PC-9 (cell line): ENCODE measurements at places on chromosomes 7 and 10.
A peak's percentile ranks its signal among the peaks of the same experiment; 100 is the strongest.

DNA sequence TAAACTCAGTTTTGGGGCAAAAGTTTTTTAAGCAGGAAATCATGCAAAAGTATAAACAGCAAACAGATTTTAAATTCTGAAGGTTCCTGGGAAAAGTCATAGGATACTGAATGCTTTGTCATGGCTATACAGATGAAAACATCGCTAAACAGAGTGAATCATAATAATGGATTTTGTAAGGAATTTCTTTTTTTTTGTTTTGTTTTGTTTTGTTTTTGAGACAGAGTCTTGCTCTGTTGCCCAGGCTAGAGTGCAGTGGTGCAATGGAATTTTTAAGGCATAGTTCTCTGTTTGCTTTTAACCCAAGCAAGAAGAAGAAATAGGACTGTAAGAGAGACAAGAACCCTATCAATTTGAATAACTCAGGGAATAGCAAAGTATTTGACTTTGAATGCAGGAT is 285.3 kb downstream of the NRG3 start:
- no peaks in the 10 kb centered on the region for H3K4me1 ChIP-seq
- no peak overlapping the region for H3K4me3 ChIP-seq
- H3K27ac ChIP-seq = no peak overlapping the region
- no peak for DNase-seq
- no peaks in the 10 kb centered on the region for H3K27me3 ChIP-seq

DNA sequence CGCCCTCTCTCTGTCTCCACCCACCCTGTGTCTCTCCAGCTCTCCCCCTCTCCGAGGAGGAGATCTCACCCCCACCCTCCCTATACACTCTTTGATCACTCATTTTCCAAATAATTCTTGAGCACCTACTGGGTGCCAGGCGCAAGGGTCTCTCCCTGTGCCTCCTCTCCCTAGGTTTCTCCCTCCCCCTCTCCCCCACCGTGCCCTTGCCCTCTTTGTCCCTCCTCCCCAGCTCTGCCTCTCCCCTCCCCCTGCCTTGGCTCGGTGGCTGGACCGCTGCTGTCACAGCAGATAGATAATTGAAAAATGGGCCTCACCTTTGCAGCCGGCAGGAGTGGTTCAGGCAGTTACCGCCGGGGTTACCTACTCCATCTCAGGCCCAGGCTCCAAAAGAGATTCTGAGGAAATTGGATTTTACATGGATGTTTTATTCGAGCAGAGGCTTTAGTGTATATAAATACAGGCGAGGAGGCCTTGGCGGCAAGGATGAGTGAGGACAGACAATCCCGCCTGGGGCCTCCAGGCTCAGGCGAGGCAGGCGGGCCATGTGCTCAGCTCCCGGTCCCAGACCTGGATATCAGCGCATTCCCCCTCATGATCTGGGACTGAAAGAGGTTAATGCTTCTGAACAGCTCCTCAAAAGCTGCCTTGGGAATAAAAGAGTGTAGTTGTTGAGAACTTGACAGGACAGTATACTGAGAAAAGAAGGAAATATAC is 60.8 kb upstream of the BTRC start:
- peaks cover 19% of the 10 kb centered on the region for H3K27me3 ChIP-seq
- no peak overlapping the region for H3K4me3 ChIP-seq
- no peak for DNase-seq
- H3K27ac ChIP-seq = no peak overlapping the region

DNA sequence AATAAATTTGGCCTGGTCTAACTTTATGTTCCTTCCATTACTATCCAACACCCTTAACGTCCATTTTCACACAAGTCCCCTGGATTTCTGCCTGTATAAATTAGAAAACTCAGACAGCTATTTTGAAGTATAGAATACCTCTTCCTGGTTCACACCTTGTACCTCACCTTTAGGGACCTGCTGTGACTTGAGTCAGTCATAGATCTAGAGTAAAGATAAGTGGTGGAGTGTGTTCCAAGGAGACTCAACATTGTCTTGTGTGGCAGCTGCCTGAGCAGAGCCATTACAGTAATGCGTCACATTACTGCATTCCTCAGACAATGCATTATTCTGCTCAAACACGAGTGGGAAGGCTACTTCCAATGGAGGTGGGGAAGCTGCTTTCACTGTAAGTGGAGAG is 513.9 kb downstream of the ADRA2A start:
- no peaks in the 10 kb centered on the region for H3K27me3 ChIP-seq
- H3K4me1 ChIP-seq = no peaks in the 10 kb centered on the region
- no peak overlapping the region for H3K27ac ChIP-seq
- H3K36me3 ChIP-seq = no peaks in the 10 kb centered on the region
- no peak for DNase-seq

DNA sequence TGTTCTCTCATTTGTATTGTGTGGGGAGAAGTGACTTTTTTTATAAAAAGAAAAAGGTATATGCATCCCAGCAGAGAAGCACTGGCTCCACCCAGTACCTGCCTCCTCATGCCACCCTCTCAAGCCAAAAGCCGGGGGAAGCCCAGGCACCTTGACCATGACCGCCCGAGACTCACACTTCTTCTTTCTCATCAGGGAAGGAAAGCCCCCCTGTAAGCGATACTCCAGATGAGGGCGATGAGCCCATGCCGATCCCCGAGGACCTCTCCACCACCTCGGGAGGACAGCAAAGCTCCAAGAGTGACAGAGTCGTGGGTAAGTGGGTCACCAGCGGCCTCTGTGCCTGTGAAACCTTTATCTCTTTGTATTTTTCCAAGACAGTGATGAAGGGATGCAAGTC is 22.9 kb downstream of the IKZF1 start:
- H3K4me1 ChIP-seq = no peaks in the 10 kb centered on the region
- no peak for DNase-seq
- no peaks in the 10 kb centered on the region for H3K36me3 ChIP-seq

DNA sequence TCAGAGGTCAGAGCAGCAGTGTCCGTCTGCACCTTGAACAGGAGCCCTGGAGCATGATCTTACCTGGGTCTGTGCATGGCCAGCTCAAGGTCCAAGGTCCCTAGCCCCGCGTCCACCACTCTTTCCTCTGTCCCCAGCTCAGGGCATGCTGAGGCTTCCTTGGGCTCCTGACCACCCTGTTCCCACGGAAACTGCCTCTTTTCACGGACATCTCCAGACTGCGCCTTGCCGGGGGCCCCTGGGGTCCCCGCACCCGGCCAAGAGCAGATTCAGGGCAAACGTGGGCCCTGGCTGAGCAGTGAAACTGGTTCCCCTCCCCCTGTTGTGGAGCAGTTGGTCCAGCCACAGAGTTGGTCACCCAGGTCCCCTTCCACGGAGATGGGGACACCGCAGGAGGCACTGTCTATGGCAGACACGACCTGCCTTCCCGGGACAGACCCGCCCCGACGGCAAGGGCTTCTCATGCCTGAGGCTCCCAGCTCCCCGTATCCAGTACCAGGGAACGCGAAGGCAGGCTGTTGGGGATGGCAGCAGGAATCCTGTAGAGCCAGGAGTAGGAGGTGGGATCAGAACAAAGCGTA is 217.4 kb upstream of the PPP2R2D start:
- no peak for DNase-seq
- H3K27me3 ChIP-seq = peaks cover 64% of the 10 kb centered on the region
- no peaks in the 10 kb centered on the region for H3K36me3 ChIP-seq
- no peak overlapping the region for H3K27ac ChIP-seq
- no peaks in the 10 kb centered on the region for H3K4me1 ChIP-seq

DNA sequence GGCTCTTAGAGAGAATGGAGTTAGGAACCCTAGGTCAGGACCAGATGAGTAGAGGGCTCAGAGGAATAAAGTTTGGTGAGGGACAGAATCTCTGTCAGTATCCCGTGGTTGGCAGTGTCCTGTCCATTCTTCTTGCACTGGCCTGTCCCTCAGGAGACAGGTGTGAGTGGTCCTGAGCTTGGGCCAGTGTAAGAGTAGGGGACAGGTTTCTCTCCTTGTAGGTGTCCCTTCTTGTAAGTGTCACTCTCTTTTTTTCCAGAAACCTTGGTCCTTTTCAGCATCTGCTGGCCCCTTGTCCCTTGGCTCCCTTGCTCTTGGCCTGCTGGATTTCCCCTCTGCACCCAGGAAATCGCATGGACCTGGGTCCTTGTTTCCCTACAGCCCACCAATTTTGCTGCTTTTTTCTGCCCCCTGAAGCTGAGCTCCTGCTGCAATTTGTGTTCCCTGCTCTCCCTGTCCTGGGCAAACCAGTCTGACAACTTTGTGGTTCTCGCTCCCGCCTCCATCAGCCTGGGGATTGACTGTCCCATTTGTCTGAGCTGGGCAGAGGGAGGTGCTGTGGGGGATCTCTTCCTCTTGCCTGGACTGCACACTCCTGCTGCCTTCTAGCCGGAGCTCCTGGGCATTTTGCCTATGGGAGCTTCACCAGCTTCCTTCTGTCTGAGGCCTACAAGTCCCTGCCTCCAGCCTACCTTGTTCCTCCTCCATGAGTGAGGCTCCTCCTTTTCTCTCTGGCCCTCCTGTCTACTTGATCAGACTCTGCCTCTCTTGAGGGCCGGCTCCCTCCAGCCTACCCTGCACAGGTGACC is 6.5 kb downstream of the TSPAN14 start:
- no peaks in the 10 kb centered on the region for H3K27me3 ChIP-seq
- H3K4me3 ChIP-seq = peak overlapping the region; percentile 51
- DNase-seq = peak; percentile 96
- peaks cover 15% of the 10 kb centered on the region for H3K36me3 ChIP-seq
- H3K4me1 ChIP-seq = peaks cover 98% of the 10 kb centered on the region
- H3K27ac ChIP-seq = peak overlapping the region; percentile 82

- H3K36me3 ChIP-seq = no peaks in the 10 kb centered on the region
- H3K4me3 ChIP-seq = no peak overlapping the region
- H3K4me1 ChIP-seq = no peaks in the 10 kb centered on the region
- H3K27me3 ChIP-seq = no peaks in the 10 kb centered on the region
- no peak for DNase-seq
Observed at GRCh38 chr10:66258693-66259092, 667.1 kb upstream of the LRRTM3 start.
